NCI-H1048 (cell line): ENCODE measurements at places on chromosomes 1 and 21.

- no peak for DNase-seq
Observed at GRCh38 chr1:177228693-177229065, 57.9 kb downstream of the BRINP2 start.

DNA sequence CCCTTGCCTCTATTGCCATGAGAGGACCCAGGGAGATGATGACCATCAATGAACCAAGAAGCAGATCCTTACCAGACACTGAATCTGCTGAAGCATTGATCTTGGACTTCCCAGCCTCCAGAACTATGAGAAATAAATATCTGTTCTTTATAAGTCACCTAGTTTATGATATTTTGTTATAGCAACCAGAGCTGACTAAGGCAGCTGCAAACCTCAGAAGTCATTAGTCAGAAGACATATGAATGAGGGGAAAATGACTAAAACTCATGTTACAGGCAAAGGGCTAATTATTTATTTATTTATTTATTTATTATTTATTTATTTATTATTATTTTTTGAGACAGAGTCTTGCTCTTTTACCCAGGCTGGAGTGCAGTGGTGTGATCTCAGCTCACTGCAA lies 321.1 kb downstream of the TGFB2 start:
- DNase-seq, result no peak

- DNase-seq, result no peak
Observed at GRCh38 chr1:65491472-65491871, 71.0 kb downstream of the LEPR start.

GRCh38 chr21:44013380-44014088 lies 1.4 kb downstream of the TRAPPC10 start:
- DNase-seq, result no peak

DNA sequence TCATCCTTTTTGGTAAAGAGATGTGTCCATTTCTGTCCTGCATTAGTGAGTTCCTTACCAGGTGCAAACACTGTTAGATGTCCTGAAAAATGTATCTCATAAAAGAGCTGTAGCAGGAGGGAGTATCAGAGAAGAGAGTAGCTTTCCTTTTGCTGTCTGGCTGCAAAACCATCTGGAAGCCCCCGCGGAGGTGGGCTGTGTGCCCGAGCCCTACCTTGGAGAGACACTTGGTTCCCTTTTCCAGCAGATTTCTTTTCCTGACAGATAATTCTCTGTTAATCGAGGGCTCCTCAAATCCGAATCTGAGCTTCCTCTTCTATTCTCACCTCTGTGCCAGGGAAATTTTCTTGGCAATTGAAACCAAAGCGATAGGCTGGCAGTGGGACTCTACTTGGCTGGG lies 53.0 kb downstream of the KIF26B start:
- DNase-seq, result no peak

- no peak for DNase-seq
Observed at GRCh38 chr1:246068619-246069509, 438.2 kb downstream of the SMYD3 start.

DNA sequence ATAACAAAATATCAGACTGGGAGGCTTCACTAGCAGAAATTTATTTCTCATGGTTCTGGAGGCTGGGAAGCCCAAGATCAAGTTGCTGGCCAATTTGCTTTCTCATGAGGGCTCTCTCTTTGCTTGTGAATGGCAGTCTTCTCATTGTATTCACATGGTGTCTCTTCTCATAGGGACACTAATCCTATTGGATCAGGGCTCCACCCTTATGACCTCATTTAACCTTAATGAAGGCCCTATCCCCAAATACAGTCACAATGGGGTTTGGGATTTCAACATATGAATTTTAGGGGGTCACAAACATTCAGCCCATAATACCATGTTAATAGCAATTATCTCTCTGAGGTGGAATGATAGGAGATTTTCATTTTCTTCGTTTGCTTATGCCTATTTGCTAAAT lies 25.3 kb downstream of the TCEA3 start:
- DNase-seq, result no peak

DNA sequence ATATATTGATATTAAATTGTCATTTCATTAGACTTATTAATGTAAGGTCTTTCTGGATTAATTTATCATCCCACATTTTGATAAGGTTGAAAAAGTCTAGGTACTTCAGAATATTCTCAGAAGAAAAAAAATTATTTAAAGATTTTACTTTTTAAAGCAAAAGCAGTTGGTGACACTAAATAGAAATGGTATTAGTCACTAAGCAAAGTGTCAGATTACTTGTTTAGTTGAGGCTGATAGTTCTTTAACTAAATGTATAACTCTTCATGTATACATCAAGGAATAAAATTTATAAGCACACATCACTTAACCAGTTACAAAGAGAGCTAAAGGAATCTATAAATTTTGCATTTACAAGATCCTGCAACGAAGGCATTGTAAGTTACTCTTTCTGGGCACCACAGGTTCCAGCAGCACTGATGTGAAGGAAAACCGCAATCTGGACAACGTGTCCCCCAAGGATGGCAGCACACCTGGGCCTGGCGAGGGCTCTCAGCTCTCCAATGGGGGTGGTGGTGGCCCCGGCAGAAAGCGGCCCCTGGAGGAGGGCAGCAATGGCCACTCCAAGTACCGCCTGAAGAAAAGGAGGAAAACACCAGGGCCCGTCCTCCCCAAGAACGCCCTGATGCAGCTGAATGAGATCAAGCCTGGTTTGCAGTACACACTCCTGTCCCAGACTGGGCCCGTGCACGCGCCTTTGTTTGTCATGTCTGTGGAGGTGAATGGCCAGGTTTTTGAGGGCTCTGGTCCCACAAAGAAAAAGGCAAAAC lies 101.1 kb downstream of the ADARB1 start:
- DNase-seq, result no peak

GRCh38 chr1:201025571-201026002 lies 2.1 kb upstream of the KIF21B start:
- DNase-seq, result no peak

DNA sequence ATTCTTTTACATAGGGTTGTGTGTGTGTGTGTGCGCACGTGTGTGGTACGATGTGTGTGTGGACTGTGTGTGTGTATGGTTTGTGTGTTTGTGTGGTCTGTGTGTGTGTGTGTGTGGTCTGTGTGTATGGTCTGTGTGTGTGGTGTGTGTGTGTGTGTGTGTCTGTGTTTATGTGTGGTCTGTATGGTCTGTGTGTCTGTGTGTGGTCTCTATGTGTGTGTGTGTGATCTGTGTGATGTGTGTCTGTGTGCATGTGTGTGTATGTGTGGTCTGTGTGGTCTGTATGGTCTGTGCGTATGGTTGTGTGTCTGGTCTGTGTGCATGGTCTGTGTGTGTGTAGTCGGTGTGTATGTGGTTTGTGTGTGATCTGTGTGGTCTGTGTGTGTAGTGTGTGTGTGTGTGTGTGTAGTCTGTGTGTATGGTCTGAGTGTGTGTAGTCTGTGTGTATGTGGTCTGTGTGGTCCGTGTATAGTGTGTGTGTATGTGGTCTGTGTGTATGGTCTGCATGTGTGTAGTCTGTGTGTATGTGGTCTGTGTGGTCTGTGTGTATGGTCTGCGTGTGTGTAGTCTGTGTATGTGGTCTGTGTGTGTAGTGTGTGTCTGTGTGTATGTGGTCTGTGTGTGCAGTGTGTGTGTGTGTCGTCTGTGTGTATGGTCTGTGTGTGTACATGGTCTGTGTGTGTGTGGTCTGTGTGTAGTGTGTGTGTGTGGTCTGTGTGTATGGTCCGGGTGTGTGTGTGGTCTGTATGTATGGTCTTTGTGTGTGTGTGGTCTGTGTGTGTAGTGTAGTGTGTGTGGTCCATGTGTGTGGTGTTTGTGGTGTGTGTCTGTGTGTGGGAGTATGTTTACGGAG lies 46.8 kb downstream of the RHOU start:
- no peak for DNase-seq

DNA sequence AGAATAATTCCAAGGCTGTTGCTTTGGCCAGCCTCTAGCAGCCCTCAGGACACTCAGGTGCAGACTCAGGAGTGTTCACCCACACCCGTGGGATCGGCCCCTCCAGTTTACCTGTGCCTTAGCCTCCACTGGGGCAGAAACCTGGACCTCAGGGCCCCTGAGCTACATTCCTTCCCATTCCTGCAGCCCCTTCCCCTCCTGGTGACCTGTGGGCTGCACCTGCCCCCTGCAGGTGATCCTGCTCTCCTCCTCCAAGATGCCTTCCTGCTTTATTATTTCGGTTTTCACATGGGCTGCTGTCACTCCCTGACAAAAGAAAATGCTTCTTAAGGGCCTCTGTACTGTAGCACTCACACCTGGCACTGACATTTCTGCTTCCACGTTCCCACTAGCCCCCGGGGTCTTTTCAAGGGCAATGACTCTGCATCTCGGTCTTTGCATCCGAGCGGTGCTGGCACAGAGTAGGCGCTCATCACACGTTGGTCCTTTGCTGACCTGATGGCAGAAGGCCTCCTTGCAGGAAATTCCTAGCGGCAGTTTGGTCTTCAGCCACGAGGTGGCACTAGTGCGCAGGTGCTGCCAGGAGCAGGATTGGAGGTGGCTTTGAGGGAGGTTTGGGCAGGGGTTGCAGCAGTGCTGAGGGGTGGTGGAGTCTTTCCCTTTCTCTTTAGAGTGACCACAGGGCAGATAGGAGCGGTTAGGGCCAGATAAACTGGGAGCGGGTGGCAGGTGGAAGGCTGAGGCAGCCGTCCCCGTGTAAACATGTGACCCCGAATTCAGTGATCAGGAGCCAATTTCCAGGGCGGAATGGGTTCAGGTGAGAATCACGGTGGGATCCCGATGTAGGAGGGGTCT lies 25.3 kb upstream of the ETV3 start:
- no peak for DNase-seq

GRCh38 chr1:178958491-178958890 lies 67.2 kb upstream of the FAM20B start:
- no peak for DNase-seq

- DNase-seq, result no peak
Observed at GRCh38 chr1:54254055-54254454, 54.1 kb downstream of the MRPL37 start.

GRCh38 chr1:152227310-152227928 lies 3.4 kb upstream of the HRNR start:
- DNase-seq, result no peak

- DNase-seq, result no peak
Observed at GRCh38 chr1:188225975-188226374, 1397.2 kb downstream of the PLA2G4A start.

- DNase-seq, result no peak
Observed at GRCh38 chr1:157056269-157056668, 10.7 kb upstream of the ARHGEF11 start.

GRCh38 chr1:180267211-180267561 lies 37.1 kb downstream of the LHX4 start:
- DNase-seq, result no peak

- DNase-seq, result no peak
Observed at GRCh38 chr1:66476774-66477173, 57.2 kb upstream of the SGIP1 start.

GRCh38 chr1:21334214-21335087 lies 44.2 kb upstream of the ECE1 start:
- no peak for DNase-seq

DNA sequence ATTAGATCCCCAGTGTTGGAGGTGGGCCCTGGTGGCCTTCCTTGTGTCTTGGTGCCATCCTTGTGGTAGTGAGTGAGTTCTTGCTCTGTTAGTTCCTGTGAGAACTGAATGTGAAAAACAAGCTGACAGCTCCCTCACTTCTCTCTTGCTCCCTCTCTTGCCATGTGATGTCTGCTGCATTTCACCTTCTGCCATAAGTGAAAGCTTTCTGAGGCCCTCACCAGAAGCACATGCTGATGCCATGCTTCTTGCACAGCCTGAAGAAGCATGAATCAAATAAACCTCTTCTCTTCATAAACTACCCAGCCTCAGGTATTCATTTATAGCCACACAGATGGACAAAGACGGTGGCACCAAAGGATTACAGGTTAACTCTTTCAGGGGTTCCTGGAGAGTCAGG lies 166.1 kb upstream of the ETV3 start:
- no peak for DNase-seq

DNA sequence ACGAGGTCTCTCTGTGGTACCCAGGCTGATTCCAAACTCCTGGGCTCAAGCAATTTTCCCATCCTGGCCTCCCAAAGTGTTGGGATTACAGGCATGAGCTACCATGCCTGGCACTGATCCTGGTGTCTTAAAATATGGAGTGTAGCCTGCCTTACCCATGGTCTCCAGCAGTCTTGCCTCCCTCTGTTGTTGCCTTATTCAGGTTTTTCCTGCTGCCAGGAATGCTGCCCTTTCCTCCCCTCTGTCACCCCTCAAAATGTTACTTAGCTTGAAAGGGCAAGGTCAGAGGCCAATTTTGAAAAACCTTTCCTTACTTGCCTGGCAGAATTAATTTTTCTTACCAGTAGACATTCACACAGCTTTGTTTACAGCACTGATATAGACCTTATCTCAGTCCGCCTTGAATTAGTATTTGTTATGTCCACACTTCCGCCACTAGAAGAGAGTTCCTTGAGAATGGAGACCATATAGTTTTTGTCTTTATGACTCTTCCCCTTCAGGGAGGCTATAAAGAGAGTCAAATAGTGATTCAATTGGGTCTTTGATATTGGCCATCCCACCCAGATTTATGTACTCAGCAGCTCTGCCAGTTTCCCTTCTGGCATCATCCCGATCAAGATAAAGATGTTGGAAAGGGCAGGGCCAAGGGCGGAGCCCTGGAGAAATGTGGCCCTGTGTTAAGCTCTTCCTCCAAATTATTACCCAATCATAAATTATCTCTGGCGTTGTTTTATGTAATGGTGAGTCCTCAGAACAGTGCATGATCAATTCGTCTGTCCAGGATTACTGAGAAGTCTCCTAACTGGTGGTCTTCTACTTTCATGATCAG lies 38.8 kb downstream of the C1orf21 start:
- DNase-seq, result no peak

DNA sequence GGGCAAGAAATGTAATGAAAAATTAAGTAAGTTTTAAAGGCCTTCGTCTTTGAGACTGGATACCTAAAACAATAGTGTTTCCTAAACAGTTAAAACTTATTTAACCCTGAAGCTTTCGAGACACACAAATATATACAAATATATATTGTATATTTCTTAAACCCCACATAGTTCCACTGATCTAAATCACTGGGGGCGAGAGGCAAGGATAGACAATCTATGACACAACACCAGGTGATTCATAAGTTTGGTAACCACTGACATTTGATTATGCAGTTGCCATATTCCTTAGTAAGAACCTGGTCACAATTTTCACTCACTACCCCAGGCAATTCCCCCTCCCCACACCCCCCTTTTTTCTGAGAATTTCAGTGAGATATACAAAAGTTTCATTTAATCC lies 55.3 kb upstream of the BOLA1 start:
- DNase-seq, result no peak

DNA sequence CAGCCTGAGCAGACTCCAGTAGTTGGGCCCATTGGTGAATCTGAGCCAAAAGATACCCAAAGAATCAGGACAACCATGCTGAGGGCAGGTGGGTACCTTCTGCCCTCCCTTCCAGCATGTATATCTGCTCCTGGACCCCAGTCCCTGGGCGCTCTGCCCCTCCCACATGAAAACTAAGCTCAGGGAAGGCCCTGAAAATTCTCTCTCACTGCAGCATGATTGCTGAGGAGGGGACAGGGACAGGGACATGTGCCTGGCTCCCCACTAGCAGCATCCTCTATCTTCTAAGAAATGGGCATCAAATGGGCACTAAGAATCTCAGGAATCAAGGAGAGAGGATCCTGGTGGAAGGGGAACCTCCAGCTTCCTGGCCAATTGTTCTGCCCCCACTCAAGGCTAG lies 446.0 kb downstream of the MATN1 start:
- DNase-seq, result no peak

GRCh38 chr1:239952348-239953308 lies 139.1 kb upstream of the FMN2 start:
- no peak for DNase-seq

GRCh38 chr1:15299179-15299578 lies 52.2 kb downstream of the FHAD1 start:
- no peak for DNase-seq
